ENCODE measurements at places on chromosomes 2 and 18.

- DNase-seq, result no peak
Observed at GRCh38 chr2:188870289-188870688, 103.9 kb upstream of the COL3A1 start.

DNA sequence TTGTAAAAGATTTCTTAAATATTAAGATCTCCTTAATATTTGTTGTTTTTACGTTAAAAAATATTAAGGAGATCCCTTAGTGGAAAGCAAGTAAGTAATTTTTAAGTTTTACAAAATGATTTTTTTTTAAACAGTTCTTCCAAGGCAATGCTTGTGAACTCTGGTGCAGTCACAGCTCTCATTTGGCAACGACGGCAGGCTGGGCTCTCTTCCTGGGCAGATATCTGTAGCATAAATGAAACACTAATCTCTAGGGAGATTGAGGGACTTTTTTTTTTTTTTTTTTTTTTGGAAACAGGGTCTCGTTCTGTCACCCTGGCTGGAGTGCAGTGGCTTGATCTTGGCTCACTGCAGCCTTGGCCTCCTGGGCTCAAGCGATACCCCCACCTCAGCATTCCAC lies 38.5 kb downstream of the GORASP2 start:
- DNase-seq, result no peak

DNA sequence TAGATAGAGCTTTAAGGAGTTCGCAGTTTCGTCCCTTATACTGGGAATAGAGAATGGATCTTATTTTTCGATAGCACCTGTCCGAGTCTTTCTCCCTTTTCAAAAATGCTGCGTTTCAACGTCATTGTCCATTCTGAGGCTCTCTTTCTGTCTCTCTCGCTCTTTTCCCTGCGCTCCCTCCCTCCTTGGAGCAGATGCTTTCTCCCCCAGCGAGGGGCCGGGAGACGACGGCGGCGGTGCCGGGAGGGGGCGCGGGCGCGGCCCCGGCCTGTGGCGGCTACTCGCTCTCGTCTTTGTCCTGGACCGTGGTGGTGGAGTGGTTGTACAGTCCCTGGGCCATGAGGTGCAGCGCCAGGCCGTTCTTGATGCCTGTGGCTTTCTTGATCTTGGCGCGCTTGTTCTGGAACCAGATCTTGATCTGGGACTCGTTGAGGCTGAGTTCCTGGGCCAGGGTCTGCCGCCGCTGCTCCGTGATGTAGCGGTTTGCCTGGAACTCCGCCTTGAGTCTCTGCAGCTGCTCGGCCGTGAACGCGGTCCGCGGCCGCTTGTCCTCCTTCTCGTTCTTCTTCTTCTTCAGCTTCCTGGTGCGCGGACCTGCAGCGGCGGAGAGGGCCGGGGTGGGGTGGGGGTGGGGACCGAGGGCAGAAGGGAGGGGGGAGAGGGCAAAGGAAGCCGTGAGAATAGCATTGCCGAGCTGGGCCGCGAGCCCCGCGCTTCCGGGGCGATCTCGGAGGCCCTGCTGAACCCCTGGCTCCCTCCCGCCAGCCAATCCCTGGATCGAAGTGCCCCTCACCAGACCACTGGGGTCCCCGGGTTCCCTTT lies 4.6 kb downstream of the EN1 start:
- DNase-seq, result no peak

GRCh38 chr2:71691747-71692441 lies 238.5 kb downstream of the DYSF start:
- DNase-seq, result no peak

GRCh38 chr18:2451556-2451955 lies 119.7 kb downstream of the METTL4 start:
- DNase-seq, result no peak

GRCh38 chr2:42722320-42723190 lies 41.4 kb downstream of the OXER1 start:
- DNase-seq, result peak; percentile 17

- DNase-seq, result no peak
Observed at GRCh38 chr2:116874021-116874420, 940.5 kb upstream of the DDX18 start.

GRCh38 chr2:42864641-42865280 lies 72.4 kb upstream of the HAAO start:
- no peak for DNase-seq

DNA sequence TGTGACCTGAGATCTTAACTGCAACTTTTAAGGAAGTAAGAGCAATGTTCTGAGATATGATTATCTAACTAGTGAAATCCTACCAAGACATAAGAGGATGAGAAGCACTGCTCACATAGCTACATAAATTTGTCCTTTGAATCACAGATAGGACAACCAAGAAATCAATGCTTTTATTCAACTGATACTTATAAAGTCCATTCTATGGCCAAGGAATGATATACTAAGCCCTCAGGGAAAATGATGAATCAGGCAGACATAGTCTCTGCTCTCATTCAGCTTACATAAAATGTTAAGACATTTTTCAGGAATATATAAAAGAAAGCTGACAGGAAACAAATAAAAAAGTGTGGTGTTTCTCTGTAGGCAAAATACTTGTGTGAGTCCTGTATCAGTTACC lies 39.1 kb downstream of the PGAP1 start:
- no peak for DNase-seq

DNA sequence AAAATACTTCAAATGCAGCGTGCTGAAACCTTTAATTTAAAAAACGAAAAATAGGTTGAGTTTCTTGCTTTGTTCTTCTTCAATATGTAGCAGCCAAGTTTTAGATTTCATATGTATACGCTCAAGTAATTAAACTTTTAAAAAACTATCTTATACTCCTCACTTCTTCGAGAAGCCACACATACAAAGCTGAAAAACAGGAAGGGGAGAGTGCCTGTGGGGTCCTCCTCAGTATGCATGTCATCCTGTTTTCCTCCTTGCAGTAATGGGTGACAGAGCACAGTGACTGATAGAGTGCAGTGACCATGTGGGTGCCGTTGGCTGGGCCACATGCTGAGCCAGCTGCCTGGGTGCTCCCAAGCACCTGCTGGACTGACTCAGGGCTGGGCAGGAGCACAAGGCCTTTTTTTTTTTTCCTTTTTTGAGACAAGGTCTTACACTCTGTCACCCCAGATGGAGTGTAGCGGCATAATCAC lies 33.3 kb downstream of the UXS1 start:
- peak; percentile 56 for DNase-seq

- DNase-seq, result no peak
Observed at GRCh38 chr2:216219861-216220260, 110.7 kb downstream of the XRCC5 start.

- no peak for DNase-seq
Observed at GRCh38 chr2:46857871-46858701, 57.5 kb downstream of the MCFD2 start.

- no peak for DNase-seq
Observed at GRCh38 chr2:236121546-236121945, 46.6 kb downstream of the GBX2 start.

DNA sequence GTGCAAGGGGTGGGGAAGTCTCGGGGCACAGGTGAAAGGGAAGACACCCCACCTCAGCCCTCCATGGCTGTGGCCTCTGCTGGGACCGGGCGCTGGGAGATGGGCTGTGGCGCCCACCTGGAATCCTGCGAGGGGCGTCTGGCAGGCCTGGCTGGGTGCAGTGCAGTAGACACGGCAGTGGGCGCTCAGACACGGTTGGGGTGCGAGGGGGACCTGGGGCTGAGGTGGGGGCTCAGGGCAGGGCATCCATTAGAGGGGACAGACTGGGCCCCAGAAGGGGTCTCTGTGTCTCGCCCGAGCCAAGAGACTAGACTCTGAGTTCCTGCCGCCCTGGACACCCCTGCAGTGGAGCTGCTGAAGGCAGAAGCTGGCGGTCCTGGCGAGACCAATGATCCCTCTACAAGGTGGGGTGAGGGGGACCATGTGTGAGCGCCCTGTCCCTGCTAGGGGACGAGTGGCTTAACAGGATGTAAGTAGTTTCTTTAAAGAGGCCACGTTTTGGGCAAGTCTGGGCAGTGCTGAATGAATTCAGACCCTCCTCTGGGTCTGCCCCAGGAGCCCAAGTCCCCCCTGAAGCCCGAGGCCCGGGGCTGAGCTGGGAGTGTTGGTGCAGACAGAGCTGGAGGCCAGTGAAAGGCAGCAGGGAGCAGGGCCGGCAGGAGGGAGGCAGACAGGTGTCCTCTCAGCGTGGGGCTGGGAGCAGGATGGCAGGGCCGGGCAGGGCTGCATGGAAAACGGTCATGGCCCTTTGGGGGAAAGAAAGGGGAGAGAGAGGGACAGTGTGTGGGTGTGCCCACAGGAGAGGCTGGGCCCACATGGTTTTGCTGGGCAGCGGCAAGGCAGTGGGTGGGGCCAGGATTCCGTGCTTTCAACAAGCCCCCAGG lies 57.2 kb downstream of the HS6ST1 start:
- DNase-seq, result no peak

GRCh38 chr2:129859175-129859574 lies 120.3 kb upstream of the RAB6C start:
- DNase-seq, result no peak

GRCh38 chr18:58279504-58280175 lies 235.6 kb downstream of the NEDD4L start:
- no peak for DNase-seq

DNA sequence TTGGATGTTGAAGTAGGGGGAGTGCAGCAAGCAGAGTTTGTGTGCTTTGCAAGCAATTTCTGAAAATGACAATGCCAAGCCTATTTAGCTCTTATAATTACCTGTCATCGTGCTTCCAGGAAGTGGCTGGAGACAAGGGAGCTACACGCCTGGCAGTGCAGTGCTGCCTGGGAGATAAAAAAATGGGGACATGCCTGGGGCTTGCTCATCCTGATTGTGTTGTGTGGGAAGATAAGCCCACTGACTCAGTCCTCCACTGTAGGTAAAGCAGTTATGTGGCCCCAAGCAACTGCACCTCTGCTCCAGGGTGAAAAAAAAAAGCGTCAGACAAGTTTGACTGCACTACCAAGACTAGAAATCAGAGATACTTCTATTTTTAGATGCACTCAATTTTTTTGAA lies 396.9 kb upstream of the NXPH2 start:
- no peak for DNase-seq

DNA sequence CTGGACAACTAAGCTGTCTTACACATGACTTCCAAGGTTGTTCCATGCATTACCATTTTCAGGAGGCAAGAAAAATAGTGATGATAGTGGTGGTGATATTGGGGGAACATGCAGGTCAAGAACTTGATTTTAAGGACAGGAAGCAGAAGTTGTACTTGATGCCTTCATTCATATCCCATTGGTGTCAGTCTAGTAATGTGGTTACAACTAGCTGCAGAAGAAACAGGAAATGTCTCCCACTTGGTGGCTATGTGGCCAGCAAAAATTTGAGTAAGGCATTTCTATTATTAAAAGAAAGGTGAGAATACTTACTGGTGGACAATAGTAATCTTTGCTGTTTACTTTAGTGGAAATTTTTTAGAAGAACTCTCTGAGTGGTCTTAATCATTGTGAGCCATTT lies 103.4 kb downstream of the ALMS1 start:
- no peak for DNase-seq

DNA sequence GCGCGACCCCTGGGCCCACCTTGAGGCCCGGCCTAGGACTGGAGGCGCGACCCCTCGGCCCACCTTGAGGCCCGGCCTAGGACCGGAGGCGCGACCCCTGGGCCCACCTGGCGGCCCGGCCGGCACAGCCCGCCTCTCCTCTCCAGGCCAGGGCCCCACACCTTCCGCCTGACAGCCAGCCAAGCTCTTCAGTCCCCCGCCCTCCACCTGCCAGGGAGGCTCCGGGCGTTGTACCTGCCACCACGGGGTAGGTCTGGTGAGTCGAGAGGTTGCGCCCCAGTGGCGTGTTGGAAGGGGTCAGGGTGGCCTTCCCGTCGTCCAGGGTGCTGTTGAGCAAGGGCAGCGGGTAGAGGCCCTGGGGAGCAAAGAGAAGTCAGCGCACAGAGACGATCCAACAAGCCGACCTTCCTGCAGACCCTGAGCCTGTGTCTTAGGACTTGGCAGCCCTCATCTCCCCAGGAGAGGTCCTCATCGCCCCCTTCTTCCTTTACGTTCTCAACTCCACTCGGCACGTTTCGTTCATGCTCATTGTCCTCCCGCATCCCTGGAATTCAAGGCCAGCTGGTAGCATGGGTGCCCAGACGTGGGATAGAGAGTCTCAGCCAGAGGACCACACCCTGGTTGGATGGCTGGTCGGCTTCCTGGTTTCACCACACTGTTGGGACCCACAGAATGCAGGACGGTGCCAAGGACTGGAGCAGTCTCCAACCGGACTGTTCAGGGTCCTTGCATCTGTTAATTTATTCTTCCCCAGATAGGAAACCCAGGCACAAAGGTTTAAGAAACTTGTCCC lies 42.2 kb downstream of the PAX8 start:
- no peak for DNase-seq

- no peak for DNase-seq
Observed at GRCh38 chr2:15107137-15107536, 454.0 kb downstream of the NBAS start.

- DNase-seq, result no peak
Observed at GRCh38 chr2:195388028-195388427, 269.0 kb upstream of the SLC39A10 start.

DNA sequence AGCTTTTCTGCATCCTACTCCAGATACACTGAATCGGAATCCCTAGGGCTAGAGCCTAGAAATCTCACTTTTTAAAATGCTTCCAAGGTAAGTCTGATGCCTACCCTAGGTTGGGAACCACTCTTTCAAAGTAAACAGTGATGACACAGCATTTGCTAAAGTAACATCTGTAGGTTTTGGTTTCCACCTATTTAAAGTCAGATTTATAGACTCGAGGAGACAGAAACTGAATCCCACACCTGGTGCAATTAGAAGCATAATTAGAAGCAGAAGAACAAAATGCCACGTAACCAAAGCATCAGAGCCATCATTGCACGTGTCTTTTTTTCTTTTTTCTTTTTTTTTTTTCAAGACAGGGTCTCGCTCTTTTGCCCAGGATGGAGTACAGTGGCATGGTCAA lies 40.9 kb downstream of the PDK1 start:
- no peak for DNase-seq
